ENCODE measurements at places on chromosomes 12 and 14. TPM values are rescaled to one million over a fixed set of nuclear protein-coding genes. Genes with fewer than 3 reads are reported as not detected.

GRCh38 chr14:90814806-90815571 lies 1.2 kb downstream of the TTC7B start:
- DNase-seq = no peak

- DNase-seq = no peak
Measured at GRCh38 chr14:33237115-33237740, 298.5 kb downstream of the NPAS3 start.

- no peak for DNase-seq
Measured at GRCh38 chr14:69882116-69882864, 3.1 kb downstream of the SMOC1 start.

- DNase-seq = no peak
Measured at GRCh38 chr14:56524971-56525677, 54.5 kb upstream of the TMEM260 start.

SLCO1B1 gene
- polyA plus RNA-seq = 1.2 TPM

DNA sequence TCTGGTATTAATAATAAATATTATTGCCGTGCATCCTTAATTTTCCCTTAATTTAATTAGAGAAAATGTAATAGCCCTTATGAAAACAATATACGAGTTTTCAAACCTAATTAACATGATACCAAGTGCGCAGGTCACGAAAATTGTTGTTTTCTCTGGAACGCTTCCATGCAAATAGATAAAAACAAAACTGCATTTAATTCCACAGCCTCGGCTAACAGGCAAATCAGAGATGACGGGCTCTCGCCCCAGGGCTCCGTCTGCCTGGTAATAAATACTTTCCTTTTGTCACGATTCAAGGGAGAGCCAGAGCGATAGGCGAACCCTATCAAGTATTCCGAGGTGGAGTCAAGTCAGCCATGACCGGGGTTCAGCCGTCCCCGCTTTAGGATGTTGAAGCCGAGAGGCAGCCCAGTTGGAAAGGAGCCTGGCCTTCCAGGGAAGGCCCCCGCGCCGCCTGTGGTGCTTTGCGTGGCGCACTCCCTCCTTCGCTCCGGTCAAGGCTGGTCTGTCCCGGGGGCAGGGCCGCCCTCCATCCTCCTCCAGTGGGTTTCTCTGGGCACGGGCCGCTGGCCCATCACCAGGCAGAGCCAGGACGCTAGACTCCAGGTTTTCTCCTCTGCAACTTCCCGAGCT lies 137.8 kb upstream of the GSC start:
- no peak for DNase-seq

DNA sequence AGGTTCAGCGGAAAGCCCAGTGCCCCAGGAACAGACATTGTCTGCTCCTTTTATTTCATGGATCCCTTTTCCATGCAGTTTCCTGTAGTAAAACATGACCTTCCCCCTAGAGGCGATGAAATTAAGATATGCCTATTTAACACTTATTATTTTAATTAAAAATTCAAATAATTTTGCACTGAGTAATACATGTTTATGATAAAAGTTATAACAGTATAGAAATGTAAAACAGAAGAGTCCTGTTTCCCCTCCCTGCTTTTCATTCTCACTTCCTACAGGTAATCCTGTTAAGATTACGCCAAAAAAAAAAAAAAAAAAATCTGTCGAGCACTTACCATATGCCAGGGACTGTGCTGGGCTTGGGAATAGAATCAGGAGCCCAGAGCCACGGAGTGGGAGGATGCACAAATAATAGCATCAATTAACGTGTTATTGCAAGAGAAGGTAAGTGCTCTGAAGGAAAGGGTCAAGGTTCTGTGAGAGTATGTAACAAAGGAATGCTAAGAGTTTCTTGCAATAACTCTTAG lies 830 bp upstream of the LPCAT3 start:
- DNase-seq = peak; percentile 1

DNA sequence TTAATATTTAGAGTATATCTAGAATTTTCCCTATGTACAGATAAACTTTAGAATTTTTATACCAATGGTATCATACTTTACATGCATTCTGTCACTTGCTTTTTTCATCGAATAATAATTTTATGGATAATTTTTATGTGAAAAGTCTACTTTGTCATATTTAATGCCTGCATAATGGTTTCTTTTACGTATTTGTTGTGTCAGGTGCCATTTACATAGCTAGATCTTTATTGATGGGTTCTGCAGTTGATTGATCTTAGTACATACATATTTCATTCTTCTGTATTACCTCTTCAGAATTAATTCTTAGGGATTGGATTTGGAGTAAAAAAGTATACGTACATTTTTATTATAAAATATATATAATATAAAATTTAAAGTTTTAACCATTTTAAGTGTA lies 77.7 kb upstream of the NEDD1 start:
- no peak for DNase-seq

- DNase-seq = no peak
Measured at GRCh38 chr12:115507560-115507889, 770.0 kb downstream of the MED13L start.

ZFP36L1 gene
- 241 TPM for polyA plus RNA-seq

SLC4A8 gene
- polyA plus RNA-seq = 2.9 TPM

- no peak for DNase-seq
Measured at GRCh38 chr12:77493302-77494168, 337.2 kb upstream of the NAV3 start.

DNA sequence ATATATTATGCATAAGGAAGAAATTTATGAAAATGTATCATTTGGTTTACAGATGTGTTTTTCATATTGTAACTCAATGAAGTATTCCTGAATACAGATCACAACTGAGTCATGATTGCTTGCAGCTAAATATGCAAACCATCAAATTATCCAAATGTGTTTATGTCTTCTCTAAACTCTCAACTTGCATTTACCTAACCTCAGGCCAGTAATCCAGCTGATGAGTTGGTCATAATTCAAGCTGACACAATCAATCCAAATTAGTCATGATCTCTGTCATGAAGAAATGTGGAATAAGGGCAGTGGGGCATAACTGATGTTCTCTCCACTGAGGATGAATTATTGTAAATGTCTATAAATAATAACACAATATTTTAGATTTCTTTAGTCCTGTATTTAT lies 104.8 kb upstream of the CNTN1 start:
- no peak for DNase-seq

DNA sequence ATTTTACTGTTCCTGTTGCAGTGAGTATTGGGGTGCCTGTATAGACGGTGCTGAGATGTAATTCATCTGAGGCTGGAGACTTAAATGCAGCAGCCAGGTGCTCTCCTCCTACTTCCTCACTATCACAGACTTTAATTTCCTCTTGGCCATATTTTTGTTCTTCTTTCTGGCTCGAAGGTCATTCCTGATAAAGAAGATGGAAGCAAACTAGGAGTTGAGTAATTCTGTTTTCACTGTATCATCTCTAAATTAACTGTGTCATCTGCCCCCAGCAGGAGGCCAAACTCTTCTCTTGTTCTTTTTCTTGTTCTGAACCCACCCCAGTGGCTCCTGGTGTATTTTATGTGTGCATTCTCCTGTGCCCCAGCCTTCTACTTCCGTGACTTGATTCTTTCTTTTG lies 141.7 kb upstream of the ARHGAP5 start:
- no peak for DNase-seq

GRCh38 chr12:6998715-6999451 lies 19.4 kb downstream of the LPCAT3 start:
- DNase-seq = no peak

GRCh38 chr12:65988596-65988995 lies 142.0 kb downstream of the LLPH start:
- DNase-seq = no peak

- DNase-seq = no peak
Measured at GRCh38 chr12:64678835-64679234, 68.5 kb downstream of the RASSF3 start.

EGLN3 gene
- 18.6 TPM for polyA plus RNA-seq

GRCh38 chr12:91994208-91994797 lies 151.3 kb downstream of the BTG1 start:
- no peak for DNase-seq

GRCh38 chr12:71521125-71521524 lies 81.5 kb downstream of the LGR5 start:
- DNase-seq = no peak

HSPB8 gene
- 8.9 TPM for polyA plus RNA-seq

INSM2 gene
- polyA plus RNA-seq = not detected

- DNase-seq = no peak
Measured at GRCh38 chr14:38824706-38825105, 278.3 kb downstream of the SEC23A start.

PRH2 gene
- polyA plus RNA-seq = 0.41 TPM

- DNase-seq = no peak
Measured at GRCh38 chr12:71441836-71442566, 2.4 kb downstream of the LGR5 start.

RHOJ gene
- 21.3 TPM for polyA plus RNA-seq

- no peak for DNase-seq
Measured at GRCh38 chr14:104556256-104557021, 23.1 kb upstream of the C14orf180 start.

DNA sequence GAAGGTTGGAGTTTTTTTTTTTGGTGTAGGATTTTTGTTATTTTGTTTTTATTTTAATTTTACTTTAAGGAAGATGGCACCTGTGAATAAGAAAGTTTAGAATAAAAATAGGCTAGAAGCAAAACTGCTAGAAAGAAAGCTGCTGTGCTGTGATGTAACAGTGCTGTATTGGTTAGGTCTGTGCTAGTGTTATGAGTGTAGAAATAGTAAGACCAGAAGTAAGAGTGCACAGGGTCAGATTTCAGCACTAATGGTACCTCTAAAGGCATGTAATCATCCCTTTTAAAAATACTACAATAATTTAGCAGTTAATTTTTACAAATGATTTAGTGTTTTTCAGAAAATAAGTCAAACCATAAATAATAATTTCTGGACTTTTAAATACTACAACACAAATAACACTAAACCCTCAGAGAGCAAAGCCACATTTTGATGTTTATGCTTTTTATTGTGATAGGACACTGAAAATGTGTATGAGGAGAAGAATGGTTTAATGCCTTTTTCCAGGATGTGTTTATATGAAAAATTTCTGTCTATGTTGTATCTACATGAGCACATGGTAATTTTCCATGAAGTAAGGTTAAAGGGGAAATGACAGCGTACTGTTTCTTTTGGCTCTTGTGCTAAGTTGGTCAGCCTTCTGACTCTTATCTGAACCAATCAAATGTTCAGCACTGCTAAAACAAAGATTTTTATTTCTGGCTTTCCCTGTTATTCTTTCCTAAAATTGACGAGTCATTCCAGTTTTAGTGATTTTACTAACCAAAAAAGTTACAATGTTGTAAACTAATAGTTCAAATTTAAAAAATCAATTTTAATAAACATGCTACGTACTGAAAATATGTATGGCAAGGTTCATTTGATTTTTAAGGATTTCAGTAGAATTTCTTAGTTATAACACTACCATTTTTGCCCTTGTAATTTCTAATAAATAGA lies 96.1 kb downstream of the PPHLN1 start:
- DNase-seq = no peak

PDE3A gene
- polyA plus RNA-seq = 28.0 TPM

- DNase-seq = no peak
Measured at GRCh38 chr14:80419769-80420168, 208.5 kb upstream of the DIO2 start.

CCDC184 gene
- polyA plus RNA-seq = 0.30 TPM

TAS2R50 gene
- not detected for polyA plus RNA-seq

DNA sequence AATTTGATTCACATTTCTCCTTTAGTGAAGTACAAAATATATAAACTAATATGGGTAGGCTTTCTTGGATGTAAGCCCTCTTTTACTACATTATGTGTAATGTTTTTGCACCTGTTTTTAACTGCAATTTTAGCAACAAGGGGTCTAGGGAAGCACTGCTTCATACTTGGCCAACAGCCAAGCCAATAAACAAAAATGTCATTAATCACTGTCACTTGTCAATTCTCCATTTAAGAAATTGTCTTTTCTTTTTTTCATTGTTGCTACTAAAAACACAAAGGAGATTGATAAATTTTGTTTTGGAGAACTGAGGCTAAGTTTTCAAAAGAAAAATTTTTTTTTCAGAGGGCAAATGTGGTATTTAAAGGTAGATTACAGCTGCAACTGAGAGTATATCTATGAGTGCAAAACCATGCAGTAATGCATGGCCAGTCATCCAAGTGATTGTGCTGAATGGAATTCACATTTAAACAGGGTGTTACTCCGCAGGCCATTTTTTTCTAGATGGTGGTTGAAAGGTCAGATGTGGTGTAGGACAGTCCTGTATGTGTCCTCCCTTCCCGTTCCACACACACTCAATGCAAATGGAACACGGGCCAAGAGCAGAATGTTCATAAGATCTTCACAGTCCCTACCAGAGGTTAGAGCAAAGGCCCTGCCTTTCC lies 503.0 kb upstream of the LMO3 start:
- DNase-seq = no peak

- no peak for DNase-seq
Measured at GRCh38 chr12:113500306-113500675, 28.6 kb upstream of the LHX5 start.

DNA sequence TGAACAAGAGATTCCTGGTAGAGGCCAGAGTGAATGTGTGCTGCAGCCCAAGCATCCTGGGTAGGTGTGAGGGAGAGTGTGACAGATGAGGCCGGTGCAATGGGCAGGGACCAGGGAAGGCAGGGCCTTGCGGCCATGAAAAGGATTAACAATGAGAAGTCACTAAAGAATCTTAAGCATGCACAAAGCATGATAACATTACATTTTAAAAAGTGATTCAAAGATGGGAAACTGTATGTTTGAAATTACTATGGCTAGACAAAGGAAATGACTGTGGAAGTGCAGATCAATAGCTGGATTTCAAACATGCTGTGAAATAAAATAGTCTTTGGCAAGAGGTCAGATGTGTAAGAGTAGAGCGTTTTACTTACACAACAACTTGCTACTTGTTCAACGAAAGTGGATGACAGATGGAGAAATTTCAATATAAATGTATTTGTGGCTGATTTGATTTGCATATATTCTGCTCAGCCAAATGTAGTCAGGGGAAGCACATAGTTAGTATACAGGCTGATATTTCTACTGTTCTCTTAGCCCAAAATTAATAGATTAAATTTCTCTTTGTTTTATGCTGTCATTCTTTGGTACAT lies 175.5 kb downstream of the CCDC59 start:
- no peak for DNase-seq

DNA sequence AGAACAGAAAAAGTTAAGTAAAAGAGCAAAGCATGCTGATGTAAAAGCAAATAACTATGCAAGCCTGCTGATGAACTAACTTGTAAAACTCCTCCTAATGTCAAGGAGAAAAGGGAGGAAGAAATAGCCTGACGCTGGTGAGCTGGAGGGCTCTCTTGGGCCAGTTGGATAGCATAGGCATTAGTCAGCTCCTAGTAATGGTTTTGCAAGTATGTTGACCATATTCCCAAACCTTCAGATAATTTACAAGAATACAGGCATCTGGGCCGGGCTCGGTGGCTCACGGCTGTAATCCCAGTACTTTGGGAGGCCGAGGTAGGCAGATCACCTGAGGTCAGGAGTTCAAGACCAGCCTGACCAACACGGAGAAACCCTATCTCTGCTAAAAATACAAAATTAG lies 871.4 kb downstream of the C12orf50 start:
- DNase-seq = no peak

DNA sequence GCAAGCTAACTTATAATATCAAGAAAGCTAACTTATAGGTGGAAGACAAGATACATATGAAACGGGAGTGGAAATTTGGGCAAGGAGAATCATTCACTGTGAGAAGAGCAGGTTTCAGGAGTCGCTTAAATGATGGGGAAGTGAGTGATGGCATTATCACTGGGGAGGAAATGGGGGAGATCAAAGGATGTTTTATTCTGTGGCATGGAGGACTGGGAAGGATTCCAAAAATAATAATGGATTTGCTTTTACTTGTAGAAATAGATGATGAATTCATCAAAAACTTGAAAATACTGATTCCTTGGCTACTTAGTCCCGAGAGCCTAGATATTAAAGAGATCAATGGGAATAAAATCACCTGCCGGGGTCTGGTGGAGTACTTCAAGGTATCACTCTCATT lies 47.8 kb downstream of the SAV1 start:
- DNase-seq = no peak

GRCh38 chr14:79730196-79730595 lies 481.1 kb downstream of the DIO2 start:
- DNase-seq = no peak
